Temporal lobe (tissue), 4 donors: ENCODE measurements at places on chromosomes 7 and 10. TPM values are rescaled to one million over a fixed set of nuclear protein-coding genes. Genes with fewer than 3 reads are reported as not detected.

The FAM171A1 gene
- 30.7 TPM for total RNA-seq

The CALU gene
- 36.4 TPM for total RNA-seq

The VAX1 gene
- total RNA-seq, result 1.7 TPM

The TCERG1L gene
- 2.0 TPM for total RNA-seq

The C7orf57 gene
- 1.2 TPM for total RNA-seq

The MYO1G gene
- total RNA-seq, result 0.25 TPM

The HPS6 gene
- 14.8 TPM for total RNA-seq

The FAM20C gene
- 16.2 TPM for total RNA-seq

The PHKG1 gene
- total RNA-seq, result 2.5 TPM

The GRM3 gene
- 86.5 TPM for total RNA-seq

The DKK1 gene
- 3.0 TPM for total RNA-seq

The SPDYE16 gene
- total RNA-seq, result 0.25 TPM

The KIF11 gene
- 4.4 TPM for total RNA-seq

The PLXNA4 gene
- 89.2 TPM for total RNA-seq

The CYP26C1 gene
- 0.25 TPM for total RNA-seq

The HGF gene
- total RNA-seq, result 8.6 TPM

The C10orf143 gene
- total RNA-seq, result 0.25 TPM

The PLPP4 gene
- total RNA-seq, result 15.0 TPM

The RHBDD2 gene
- 32.0 TPM for total RNA-seq

The ZNF239 gene
- total RNA-seq, result 16.5 TPM

The NEUROG3 gene
- total RNA-seq, result not detected

The ZMYND11 gene
- 124 TPM for total RNA-seq

The COL28A1 gene
- 0.74 TPM for total RNA-seq

The PHTF2 gene
- total RNA-seq, result 37.6 TPM

The DGKI gene
- 92.0 TPM for total RNA-seq

The CUX1 gene
- 28.8 TPM for total RNA-seq

The GPRIN2 gene
- total RNA-seq, result 18.2 TPM

The WDR86 gene
- 51.1 TPM for total RNA-seq

The GPNMB gene
- 4.7 TPM for total RNA-seq

The PURB gene
- 37.6 TPM for total RNA-seq

The AP5Z1 gene
- total RNA-seq, result 9.3 TPM

The PTN gene
- 185 TPM for total RNA-seq

The MICALL2 gene
- total RNA-seq, result 4.7 TPM

The CALML3 gene
- not detected for total RNA-seq

The VWDE gene
- 0.25 TPM for total RNA-seq

The MSMB gene
- total RNA-seq, result not detected

The LRIT1 gene
- total RNA-seq, result not detected

The ZNF488 gene
- 2.0 TPM for total RNA-seq

The TDRD1 gene
- 0.25 TPM for total RNA-seq

The PPP1R3A gene
- not detected for total RNA-seq

The HTR5A gene
- 1.2 TPM for total RNA-seq

The UPK3BL2 gene
- total RNA-seq, result 3.2 TPM

The ANK3 gene
- 305 TPM for total RNA-seq

The TYSND1 gene
- 5.2 TPM for total RNA-seq

The ARPC1A gene
- total RNA-seq, result 70.1 TPM

The SRPK2 gene
- total RNA-seq, result 218 TPM

The PCDH15 gene
- 6.1 TPM for total RNA-seq

The OR6B1 gene
- total RNA-seq, result not detected

The SPAM1 gene
- total RNA-seq, result not detected

The MYL10 gene
- not detected for total RNA-seq

The FGL2 gene
- total RNA-seq, result 3.2 TPM
